Activated effector memory CD4-positive, alpha-beta T cell treated with anti-CD3 and anti-CD28 coated beads, Interleukin-2, amount 50 U/mL, for 16 hours (primary cell): ENCODE measurements at places on chromosomes 11 and 22.
A peak's percentile ranks its signal among the peaks of the same experiment; 100 is the strongest.

DNA sequence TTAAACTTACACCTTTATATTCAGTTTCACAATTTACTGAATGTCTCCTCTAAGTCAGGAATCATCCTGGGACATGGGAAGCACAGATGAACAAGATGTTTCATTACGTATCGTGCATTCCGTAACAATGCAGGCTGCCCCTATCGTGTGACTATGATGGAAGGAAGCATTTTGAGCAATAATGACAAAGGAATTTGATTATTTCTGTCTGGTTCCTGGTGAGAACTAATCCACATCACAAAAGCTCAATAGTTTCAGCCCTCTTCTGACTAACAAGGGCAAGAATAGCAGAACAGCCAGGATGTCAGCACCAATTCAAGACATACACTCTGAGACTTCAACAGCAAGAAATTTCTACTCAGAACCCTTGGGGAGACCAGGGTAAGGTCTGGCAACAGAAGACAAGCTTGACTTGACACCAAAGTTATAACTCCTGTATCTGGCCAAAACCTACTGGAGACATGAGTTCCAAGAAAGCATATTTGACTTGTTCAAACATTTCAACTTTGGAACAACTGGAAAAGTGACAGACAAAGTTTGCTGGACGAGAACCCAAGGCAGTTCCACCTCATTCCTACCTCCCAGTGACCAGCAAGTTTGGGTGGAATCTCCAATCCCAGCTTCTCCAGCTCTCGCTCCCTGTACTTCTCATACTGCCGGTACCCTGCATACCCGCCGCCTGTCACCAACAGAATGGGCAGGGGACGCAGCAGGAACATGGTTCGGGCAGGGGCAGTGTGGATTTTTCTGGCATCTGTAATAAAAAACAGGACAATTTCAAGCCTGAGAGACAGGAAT is 14.3 kb downstream of the PISD start:
- DNase-seq = no peak

DNA sequence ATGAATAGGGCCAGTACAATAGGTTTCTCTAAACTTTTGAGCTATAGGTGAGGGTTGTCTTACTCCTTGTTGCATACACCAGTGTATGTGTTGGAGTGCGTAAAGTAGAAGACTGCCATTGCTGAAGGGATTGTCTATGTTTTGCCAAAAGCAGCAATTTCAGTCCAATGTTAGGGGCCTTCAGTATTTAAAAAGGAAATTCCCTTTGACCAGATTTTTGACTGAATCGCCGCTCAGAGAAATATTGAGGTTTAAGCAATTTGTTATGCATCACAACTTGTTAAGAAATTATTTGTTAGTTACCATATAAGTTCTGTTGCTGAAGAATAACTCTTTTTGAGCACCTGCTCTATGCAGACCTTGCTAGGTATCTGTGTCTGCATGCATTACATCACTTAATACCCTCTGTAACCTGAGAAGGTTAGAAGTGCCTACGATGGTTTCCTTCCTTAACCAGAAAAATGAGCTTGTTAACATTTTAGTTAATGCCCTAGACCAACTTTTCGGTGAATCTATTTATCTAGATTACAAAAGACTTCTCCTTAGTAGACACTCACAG is 33.9 kb downstream of the MMP20 start:
- no peak for DNase-seq

GRCh38 chr22:44249376-44250147 is 63.2 kb downstream of the SHISAL1 start:
- DNase-seq = no peak

- no peak for DNase-seq
These were observed 113.3 kb downstream of the TRIM29 start for GRCh38 chr11:120024586-120024985.

DNA sequence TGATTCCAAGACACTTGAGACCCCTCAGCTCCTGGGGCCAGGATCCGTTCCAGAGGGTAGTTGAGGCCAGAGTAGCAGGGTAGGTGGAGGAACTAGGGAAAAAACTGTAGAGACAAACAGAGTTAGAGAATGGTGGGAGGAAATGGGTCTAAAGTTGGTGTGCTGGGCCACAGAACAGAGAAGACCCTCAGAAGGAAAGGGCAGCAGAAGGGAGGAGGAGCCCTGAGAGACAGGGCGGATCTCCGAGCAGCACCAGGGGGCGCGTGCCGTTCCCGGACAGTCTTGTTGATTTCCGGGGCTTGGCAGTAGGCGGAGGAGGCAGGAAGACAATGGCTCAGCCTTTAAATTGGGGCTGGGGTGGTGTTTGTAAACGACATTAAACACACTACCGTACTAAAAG is 2.4 kb upstream of the CECR2 start:
- peak; percentile 65 for DNase-seq

DNA sequence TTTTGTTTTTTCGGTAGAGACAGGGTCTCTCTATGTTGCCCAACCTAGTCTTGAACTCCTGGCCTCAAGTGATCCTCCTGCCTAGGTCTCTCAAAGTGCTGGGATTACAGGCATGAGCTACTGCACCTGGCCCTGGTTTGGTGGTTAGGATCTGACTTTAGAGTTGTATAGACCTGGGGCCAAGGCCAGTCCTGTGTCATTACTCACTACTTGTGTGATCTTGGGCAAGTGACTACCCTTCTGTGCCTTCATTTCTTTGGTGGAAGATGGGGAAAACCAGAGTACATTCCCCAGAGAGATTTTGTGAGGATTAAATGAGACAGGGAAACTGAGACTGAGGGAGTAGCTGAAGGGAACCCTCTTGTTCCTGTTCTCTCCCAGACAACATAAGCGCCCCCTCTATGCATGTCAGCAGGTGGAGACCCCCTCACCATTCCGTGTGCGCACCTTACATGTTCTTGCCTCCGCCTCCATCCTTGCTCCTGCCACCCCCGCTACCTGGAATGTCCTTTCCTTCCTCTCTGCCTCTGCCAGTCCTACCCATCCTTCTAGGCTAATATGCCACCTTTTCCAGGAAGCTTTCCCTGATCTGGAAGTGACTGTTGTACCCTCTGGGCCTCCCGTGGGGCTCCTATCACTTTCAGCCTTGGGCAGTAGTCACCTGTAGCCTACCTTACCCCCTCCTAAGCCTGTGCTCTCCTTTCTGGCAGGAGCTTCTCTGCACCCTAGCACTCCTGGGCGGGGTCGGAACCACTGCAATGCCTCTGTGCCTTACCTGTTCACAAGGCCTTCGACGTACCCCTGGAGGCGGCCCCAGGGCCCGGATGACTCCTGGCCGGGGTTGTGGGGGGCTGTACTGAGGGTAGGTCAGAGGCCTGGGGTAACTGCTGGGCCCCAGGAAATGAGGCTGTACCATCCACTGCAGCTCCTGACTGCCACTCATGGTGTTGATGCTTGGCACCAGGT is 3.9 kb downstream of the FOSL1 start:
- DNase-seq = no peak

- no peak for DNase-seq
These were observed 50.0 kb downstream of the IGLL1 start for GRCh38 chr22:23530106-23530505.

DNA sequence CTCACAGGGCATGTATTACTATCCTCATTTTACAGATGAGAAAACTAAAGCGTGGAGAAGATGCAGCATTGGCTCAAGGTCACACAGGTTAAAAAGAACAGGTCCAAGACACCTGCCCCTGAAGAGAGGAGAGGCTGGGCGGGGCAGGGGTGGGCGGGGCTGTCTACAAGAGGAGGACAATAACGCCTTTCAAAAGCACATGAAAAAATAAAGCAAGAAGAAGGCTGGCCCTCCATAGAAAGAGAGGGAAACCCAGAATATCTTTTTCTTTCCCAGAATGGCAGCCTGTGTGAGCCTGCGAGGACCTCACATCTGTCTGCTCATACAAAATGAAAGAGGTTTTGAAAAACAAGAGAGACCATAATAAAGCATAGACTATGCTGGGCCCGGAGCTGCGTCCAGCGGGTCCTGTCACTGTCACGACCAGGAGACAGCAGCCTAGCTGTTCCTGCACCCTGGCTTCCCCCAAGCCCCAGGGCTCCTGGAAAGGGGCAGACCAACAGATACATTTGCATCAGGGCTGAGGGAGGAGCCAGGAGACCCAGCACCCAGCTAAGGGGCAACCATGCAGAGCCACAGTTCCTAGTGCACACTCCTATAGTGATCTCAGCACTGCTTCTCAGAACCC is 61.6 kb downstream of the DSCAML1 start:
- no peak for DNase-seq

DNA sequence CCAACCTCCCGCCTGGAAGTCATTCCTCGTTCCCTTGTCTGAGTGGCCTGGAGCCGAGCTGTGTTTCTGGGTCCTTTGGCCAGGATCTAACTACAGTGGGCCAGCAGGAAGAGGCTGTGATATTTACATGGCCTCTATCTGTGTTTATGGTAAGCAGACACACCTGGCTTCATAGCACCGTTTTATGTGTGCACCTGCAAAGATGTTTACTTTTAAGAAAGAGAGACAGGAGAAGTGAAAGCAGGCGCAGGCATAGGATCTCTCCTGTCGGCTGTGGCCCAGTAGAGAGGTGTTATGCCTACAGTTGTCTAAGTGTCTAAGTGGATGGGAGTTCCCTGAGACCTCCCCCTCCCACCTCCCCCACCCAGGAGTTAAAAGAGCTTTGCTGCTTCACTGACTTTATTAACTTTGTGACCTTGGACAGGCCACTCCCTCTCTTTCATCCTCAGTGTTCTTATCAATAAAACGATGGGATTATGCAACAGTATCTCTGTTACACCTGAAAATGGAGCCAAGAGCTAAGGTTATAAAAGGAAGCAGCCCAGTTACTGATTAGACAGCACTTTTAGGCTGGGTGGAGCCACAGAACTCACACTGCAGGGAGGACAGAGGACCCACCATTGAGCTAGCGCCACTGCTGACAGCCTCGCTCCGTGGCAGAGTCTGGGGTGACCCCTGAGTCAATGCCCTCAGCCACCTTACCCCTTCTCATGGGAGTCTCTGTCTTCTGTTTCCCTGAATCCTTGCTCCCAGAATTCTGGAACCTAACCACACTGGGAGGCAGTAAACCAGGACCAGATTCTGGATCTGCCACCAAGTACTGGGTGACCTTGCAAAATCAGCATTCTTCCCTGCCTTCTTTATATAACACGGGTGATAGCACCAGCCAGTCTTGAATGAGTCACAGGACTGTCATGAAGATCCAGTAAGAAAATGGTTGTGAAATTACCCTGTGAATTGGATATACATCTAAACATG is 22.0 kb downstream of the ST14 start:
- no peak for DNase-seq

- DNase-seq = no peak
These were observed 23.2 kb downstream of the SHISAL1 start for GRCh38 chr22:44289414-44290171.

GRCh38 chr22:19929586-19930550 is 11.7 kb upstream of the COMT start:
- no peak for DNase-seq

DNA sequence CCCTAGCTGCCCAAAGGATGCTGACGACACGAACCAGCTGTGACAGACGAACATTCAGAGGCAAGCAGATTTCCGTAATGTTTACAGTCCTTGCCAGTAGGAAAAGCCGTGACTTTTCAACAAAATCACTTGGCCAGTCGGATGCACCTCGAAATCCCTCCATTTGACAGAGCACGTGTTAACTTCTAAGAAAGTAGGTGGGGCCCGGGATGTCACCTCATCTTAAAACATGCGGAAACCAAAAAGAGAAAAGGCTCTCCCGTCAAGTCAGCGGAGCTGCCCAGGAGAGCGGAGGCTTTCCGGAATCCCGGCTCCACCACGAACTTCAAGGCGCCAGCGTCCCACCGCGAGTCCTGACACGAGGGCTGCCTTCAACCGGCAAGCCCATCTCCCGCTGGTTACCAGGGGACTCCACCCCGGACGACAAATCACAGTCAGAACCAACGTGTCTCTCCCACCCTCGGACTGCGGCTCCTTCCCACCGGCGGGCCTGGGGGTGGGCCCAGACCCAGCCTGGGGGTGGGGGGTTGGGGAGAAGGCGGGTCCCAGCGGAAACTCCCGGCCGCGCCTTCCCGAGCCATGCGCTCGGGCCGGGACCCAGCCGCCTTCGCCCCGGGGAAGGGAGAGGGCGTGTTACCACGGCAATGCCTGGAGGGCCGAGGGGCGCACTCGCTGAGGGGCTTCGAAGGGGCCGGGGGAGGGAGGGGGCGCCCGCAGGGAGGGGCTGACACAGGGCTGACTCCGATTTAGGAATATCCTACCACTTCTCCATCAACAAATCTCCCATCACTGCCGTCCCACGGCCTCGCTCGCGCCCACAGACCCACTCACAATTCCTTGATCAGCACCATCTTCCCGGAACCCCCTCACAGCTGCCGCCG is 475 bp downstream of the PITPNB start:
- peak; percentile 85 for DNase-seq

DNA sequence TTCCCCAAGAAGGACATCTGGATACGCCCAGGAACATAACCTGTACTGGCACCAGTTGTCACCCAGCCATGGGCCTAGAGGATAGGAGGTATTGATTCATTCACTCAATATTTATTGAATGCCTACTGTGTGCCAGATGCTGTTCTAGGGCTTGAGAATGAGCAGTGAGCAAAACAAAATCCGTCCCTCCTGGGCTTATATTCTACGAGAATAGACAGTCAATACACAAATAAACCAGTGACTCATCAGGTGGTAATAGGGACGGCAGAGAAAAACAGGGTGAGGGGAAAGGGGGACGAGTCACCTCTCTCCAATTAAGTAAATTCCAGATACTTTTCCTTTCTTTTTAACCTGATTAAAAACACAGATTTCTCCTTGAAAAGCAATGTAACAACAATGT is 103.5 kb downstream of the MICAL2 start:
- DNase-seq = no peak

DNA sequence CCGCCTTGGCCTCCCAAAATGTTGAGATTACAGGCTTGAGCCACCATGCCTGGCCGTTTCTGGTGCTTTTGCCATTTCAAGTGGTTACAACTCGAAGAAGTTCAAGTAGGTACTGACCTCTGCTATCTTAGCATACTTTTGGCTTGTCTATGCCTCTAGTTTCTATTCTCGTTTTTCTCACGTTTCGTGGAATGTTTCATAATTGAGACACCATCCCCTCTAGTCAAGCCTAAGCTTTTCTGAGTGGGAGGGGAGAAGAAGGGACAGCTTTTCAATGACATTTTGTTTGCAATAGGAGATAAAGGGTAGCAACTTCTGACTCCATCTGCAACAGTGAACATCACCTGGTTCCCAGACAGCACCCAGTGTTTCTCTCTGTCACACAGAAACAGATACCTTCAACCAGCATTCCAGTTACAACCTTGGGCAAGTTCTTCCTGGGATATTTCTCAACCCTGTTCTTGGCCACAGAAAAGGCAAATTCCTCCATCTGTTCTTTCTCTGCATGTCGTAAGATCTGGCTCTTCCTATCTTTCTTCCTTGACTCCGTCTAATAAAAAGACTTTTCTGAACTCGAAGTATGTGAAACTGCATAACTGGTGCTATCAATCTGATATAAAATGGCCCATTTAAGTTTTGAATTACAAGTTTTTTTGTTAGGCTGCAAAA is 25.5 kb downstream of the DDI1 start:
- DNase-seq = no peak

DNA sequence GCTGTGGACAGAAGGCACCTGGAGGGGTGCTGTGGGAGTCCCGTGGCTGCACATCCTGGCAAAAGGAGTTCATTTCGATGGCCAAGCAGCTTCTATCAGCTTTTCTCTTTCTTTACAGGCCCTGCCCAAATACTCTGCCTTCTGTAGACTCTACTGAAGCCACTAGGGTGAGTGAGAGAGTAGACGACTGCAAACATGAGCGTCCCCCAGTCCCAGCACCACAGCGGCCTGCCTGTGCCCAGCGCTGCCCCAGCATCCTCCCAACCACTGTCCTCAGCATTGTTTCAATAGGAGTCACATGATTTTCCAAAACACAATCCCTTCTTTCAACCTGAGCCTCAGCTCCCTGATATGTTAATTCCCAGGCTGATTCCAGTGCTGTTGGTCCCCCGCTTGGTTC is 110.0 kb downstream of the KIRREL3 start:
- DNase-seq = no peak

- no peak for DNase-seq
These were observed 36.0 kb downstream of the TECTA start for GRCh38 chr11:121137005-121137404.
